ENCODE measurements at places on chromosomes 6 and 20.

GRCh38 chr6:74942130-74942529 is 263.7 kb downstream of the COL12A1 start:
- no peak for DNase-seq

GRCh38 chr6:143034689-143035334 is 25.9 kb upstream of the AIG1 start:
- DNase-seq, result no peak

- no peak for DNase-seq
These were observed 84.0 kb upstream of the SALL4 start for GRCh38 chr20:51886341-51886740.

DNA sequence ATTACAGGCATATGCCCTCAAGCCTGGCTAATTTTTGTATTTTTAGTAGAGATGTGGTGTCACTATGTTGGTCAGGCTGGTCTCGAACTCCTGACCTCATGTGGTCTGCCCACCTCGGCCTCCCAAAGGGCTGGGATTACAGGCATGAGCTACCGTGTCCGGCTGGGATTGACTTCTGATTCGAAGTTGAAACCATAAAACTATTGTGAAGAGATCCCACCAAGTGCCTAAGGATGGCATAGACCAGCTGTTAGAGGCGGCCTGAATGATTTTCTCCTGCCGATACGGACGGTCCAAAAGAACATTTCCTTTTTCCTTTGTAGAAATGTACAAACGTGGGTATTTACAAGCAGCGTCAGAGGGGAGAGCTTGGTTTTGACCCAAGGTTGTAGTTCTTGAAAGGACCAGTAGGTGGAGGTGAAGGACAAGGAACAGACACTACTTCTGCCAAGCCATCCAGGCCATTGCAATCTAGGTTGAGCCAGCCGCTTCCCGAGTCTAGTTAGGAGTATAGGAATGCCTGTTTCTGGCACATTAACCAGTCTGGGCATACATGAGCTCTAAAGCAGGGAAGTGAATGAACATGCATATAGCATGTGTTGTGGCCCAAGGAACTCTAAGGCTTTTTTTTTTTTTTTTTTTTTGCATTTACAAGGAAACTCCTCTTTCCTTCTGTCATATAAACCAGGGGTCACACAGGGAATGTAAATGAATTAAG is 29.0 kb downstream of the MOCS3 start:
- peak; percentile 82 for DNase-seq

GRCh38 chr20:61166324-61166723 is 85.7 kb upstream of the CDH4 start:
- DNase-seq, result no peak

GRCh38 chr6:54291146-54291545 is 17.1 kb upstream of the TINAG start:
- DNase-seq, result peak; percentile 30

GRCh38 chr20:38831995-38832620 is 26.6 kb downstream of the PPP1R16B start:
- DNase-seq, result no peak

DNA sequence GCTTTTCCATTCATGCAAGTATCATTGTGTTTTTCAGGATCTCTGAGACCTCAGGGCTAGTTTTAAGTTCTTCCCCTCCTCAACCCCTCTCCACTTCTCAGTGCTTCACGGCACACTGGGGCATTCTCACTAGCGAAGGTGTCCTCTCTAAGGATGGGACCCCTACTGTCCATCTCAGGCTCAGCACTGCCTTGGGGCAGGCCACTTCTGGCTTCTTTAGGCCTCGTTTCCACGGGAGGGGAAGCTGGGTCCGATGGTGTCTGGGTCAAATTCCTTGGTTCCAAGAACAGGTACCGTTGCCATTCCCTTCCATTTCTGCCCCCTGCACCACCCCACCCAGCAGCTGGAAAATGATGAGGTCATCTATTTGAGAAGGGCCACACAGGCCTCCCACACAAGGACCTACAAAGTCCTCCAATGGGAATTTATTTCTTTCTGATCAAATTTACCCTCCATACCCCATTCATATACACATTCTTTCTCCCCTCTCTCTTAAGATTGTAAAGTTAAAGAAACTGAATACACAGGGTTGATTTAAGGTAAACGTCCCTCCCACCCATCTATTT is 17.2 kb downstream of the GNAS start:
- no peak for DNase-seq

- DNase-seq, result no peak
These were observed 162.1 kb upstream of the RAB32 start for GRCh38 chr6:146381486-146381885.

GRCh38 chr6:85479208-85479607 is 29.3 kb downstream of the NT5E start:
- no peak for DNase-seq

- DNase-seq, result no peak
These were observed 84.9 kb downstream of the TIAM2 start for GRCh38 chr6:155079985-155080452.

GRCh38 chr6:112320561-112321318 is 26.4 kb upstream of the RFPL4B start:
- DNase-seq, result no peak

DNA sequence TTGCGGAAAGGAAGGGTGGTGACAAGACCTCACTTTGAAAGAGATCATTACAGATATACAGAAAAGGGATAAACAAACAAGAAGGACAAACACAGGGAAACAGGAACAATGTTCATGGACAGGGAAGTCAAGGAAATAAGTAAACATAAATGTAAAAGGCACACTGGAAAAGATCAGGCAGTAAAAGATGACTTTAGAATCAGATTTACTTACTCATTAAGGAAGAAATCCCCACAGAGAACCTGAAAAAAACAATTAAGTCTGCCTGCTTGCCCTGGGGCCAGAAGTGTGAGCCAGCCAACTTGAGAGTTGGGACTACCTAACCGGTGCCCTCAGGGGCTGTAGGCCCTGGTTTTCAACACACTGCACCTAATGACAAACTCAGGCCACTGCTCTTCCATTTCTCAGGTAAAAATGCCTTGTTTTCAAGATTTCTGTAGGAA is 1.7 kb downstream of the APMAP start:
- no peak for DNase-seq

GRCh38 chr6:12714022-12714421 is 2.5 kb upstream of the PHACTR1 start:
- DNase-seq, result no peak
